ENCODE measurements at places on chromosomes 5 and 9. TPM values are rescaled to one million over a fixed set of nuclear protein-coding genes. Genes with fewer than 3 reads are reported as not detected.

DNA sequence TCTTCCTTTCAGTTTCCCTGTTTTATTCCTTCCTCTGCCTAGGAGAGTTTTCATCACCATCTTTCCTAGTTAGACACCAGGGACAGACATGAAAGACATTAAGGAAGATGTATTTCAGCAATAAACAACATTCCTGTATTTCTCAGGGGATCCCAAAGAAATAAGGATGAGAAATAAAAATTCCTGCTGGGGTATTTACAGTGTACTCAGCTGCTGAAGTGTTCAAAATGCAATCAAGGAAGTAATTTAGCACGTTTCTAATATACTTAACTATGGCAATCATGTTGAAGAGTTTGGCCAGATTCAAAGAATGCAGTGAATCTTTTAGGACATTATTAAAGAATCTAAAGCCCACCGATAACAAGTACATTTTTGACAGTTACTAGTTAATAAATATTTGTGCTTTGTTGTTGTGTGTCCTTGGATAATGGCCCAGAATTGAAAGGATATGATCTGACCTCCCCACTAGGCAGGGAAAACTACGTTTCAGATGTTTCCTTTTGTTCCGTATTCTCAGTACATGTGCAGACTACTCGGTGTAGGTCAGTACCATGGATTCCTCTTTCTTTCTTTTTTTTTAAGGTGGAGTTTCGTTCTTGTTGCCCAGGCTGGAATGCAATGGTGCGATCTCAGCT, 46.8 kb downstream of the INIP start:
- DNase-seq, result no peak

NRG2 gene
- not detected for total RNA-seq

RNF180 gene
- total RNA-seq, result not detected

DNA sequence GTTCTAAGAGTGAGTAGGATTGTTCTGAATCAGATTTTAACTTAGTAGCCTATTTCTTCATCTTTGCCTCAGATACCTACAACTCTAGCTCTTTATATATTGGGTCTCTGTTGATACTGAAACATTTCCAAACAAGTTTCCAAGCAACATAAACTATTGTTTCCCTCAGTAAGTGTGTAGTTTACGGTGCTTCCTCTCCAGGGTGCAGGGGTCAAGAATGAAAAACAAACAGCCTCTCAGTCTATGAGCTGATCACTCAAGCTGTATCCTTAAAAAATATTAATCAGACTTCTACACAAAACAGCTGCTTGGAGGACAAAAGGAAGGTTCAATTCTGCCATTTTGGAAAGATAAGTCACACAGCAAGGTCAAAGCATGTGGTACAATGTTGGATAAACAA, 75.0 kb downstream of the ADAMTS12 start:
- DNase-seq, result no peak

GRCh38 chr5:81161012-81161601, 72.0 kb upstream of the CKMT2 start:
- DNase-seq, result no peak

DNA sequence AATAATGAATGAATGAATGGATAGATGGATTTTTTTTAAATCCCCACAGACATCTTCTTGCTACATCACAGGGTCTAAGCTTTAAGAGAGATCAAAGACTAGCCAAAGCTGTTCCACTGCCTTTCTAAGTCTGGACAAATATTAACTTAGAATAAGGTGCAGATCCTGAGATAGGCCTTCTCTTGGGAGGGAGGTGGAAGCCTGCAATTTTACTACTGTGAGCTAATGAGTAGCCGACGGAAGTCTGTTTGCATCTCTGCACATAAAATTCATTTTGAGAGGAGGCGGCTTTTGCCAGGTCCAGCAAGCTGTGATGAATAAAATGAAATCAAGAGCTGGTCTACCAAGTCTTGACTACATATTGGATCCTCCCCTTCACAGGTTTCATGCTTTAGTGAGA, 484.9 kb downstream of the TMEM38B start:
- no peak for DNase-seq

- no peak for DNase-seq
These were observed 202.1 kb downstream of the SNX18 start for GRCh38 chr5:54719384-54720283.

TEX48 gene
- not detected for total RNA-seq

DNA sequence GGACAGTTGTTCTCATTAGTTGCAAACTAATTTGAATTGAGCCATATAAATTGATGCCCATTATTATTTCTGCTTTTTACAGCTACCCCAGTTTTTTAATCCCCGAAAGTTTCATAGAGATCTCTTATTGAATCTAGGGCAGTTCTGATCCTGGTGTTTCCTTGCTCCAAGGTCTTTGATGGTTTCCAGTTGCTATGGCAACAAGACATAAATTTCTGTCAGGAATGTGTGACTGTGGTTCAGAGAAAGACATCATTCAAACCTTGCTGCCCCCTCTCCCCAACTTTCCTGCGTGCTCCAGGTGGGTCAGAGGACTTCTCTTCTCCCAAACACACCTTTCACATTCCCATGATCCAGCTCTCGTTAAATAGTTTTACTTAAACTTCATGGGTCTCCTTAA, 63.4 kb downstream of the TAF11L14 start:
- DNase-seq, result no peak

DNA sequence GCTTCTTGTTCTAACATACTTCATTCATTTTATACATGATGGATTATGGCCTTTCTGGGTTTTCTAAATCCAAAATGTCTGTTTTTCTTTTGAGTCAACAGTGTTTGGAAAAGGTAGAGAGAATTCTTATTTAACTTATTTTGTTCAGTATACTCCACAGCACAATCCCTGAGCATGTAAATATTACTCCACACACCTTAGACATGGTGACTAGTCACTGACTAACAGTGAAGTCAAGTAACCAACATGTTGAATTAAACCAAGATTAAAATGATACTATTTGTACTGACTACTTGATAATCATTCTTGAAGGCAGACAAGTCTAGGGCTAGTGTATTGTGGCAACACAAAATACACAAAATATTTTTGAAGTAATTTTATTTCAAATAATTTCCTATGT, 55.0 kb downstream of the HAPLN1 start:
- DNase-seq, result no peak

F12 gene
- 3.0 TPM for total RNA-seq

DNA sequence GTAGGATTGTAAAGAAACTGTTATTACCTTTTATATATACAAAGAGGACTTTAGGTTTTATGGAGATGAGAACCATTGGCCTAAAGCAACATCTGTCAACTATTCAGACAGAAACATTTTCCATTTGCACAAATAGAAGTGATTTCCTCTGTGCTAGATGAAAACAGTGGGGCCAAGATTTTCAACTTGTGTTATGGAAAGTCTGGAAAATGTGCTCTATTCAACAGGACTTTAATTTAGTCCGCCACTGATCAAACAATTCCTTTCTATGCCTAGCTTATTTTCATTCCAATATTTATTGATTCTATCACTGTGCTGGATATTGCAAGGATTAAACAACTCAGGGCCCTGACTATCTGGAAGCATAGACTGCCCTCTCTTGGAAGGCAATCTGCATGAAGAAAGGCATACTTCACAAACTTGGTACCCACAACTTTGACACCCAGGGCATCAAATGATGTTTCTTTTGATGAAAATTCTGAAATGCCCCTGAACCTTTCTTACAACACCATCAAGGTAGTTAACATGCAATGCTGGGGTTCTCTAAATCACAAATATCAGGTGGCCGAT, 126.6 kb upstream of the HMHB1 start:
- peak; percentile 22 for DNase-seq

- no peak for DNase-seq
These were observed 178.1 kb upstream of the IL12B start for GRCh38 chr5:159508344-159508743.

- no peak for DNase-seq
These were observed 20.5 kb upstream of the JAK2 start for GRCh38 chr9:4964540-4964939.

STK10 gene
- total RNA-seq, result 89.7 TPM

DNA sequence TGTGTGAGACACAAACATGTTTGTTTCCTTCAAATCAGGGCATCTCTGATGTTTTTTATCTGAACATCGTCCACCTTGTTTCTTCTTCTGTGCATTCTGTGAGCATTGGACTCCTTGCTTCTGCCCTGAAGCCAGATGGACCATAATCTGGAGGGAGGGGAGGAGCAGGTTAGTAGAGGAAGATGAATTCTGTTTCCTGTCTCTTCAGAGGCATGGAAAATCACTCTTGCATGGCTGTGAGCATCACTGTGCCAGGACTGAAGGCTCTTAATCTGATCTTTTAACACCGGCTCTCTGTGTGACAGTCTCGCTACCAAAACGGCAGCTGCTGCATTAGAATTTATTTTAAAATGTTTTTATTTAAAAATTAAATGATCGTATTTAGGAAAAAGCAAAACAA, 43.3 kb downstream of the TLE4 start:
- peak; percentile 4 for DNase-seq

- DNase-seq, result no peak
These were observed 263.0 kb upstream of the FBXL7 start for GRCh38 chr5:15236911-15237508.

DNA sequence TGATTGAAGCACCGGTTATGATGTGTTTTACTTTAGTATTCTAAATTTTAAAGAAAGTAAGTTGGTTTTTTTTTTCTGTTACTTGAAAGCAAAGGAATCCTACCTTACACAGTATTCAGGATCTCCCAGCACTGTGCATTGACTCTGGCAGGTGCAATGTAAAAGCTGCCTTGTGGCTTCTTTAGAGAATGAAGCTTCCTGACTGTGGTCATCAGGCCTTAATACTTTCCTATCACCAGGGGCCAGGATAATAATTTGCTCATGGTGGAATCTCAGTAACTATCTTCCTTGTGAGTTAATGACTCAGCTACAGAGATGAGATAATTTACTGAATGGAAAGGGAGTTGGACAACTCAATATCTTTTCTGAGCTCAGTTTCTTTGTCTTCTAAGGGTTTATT, 435.5 kb upstream of the ZNF608 start:
- DNase-seq, result no peak

- no peak for DNase-seq
These were observed 173.6 kb upstream of the MAP3K1 start for GRCh38 chr5:56641635-56642260.

DNA sequence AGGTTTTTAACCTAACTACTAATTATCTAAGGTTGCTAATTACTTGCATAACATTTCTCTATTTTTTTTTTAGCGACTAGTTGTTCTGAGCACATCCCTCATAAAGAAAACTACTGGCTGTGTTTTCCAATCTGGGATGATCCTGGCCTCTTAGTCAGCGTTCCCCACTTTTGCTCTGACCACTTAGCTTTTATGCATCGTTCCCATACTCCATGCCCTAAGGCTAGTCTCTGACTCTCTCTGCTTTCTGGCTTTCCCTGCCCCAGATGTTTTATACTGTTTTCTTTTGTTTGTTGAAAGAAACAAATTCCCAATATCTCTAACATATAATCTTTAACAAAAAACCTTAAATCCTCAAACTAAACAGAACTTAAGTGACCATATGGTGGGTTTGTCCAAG, 217.9 kb downstream of the SPATA31D1 start:
- DNase-seq, result no peak

GRCh38 chr9:125103021-125103420, 40.3 kb downstream of the SCAI start:
- DNase-seq, result no peak

- DNase-seq, result no peak
These were observed 28.8 kb upstream of the RNU6ATAC start for GRCh38 chr9:134192951-134193731.

DNA sequence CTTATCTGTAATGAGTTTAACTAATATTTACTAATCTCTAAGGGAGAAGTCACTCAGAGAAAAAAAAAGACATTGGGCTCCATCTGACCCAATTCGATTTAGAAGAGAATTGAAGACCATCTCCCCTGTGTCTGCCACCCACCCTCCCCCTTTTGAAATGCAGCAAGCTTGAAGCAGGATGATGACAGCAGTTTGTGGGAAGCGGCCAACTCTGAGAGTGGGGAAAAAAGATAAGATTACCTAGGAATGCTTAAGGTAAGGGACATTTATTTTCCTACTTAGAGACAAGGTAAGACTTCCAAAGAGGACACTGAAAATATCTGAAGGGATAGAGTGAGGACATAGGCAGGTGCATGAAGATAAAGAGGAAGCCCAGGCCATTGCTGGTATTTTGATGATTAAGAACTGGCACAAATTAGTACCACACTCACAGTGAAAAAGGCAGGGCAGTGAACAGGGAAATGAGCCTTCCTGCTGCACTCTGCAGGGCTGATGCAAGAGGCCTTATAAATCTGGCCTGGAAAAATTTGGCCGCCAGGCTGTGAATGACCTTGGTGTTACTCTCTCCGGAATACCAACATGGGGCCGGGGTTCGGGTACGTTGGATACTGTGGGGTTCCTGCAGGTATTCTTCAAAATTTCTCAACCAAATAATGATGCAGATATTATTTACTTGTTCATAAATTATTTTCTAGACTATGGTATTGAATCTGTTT, 42.3 kb downstream of the HTR1A start:
- DNase-seq, result no peak

DNA sequence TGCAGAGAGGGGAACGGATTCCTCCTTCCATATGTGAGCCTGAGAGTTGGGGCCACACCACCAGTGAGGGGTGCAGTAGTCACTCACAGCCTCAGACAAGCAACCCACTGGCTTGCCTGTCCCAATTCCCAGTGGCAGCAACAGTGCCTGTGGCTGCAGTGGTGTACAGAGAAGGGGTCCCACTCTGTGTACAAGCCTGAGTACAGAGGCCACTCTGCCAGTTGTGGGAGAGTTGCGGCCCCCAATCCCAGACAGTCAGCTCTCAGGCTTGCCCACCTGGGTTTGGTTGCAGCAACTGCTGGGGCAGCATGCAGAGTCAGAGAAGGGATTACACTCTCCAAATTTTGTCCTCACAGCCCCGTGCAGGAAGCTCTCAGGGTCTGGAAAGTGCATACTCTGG, 133.2 kb upstream of the RFX3 start:
- no peak for DNase-seq

DNA sequence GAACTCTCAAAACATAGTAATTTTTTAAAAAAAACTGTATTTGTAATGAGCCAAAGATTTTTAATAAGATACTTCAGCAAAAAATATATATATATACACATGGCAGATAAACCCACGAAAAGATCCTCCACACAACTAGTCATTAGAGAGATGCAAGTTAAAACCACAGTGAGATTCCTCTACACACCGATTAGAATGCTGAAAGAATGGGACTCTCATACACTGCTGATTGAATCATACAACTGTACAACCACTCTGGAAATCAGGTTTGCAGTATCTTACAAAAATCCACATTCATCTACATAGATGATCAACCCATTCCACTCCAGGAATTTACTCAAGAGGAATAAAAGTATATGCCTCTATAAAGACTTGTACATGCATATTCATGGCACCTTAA, 43.7 kb downstream of the RASEF start:
- no peak for DNase-seq

Measured in OCI-LY7 (cell line).